ENCODE measurements at places on chromosomes 16 and 17. TPM values are rescaled to one million over a fixed set of nuclear protein-coding genes. Genes with fewer than 3 reads are reported as not detected.

GRCh38 chr17:79019632-79020584, 4.1 kb upstream of the C1QTNF1 start:
- no peaks in the 10 kb centered on the region for H3K36me3 ChIP-seq
- H3K4me3 ChIP-seq = no peak overlapping the region
- H3K27me3 ChIP-seq = peaks cover 42% of the 10 kb centered on the region
- no peak for DNase-seq
- peaks cover 7% of the 10 kb centered on the region for H3K4me1 ChIP-seq

DNA sequence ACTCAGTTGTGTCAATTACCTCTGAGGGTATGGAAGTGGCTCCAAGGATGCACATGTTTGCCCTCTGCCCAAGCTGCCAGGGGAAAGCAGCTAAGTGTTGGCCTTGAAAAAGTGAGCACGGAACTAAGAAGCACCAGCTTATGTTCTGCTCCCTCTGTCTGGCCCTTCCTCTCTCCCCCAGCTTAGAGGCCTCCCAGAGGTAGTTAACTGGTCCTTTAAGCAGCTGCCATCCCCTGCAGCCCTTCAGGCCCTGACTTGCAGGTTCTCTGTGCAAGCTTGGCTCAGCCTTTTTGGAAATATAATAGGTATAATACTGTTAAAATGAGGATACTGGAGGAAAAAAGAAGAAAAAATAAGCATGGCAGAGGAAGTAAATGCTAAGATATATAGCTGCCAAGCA, 7.0 kb upstream of the UBE2Z start:
- no peaks in the 10 kb centered on the region for H3K4me1 ChIP-seq
- no peak for DNase-seq
- peaks cover 4% of the 10 kb centered on the region for H3K36me3 ChIP-seq
- no peak overlapping the region for H3K27ac ChIP-seq

DNA sequence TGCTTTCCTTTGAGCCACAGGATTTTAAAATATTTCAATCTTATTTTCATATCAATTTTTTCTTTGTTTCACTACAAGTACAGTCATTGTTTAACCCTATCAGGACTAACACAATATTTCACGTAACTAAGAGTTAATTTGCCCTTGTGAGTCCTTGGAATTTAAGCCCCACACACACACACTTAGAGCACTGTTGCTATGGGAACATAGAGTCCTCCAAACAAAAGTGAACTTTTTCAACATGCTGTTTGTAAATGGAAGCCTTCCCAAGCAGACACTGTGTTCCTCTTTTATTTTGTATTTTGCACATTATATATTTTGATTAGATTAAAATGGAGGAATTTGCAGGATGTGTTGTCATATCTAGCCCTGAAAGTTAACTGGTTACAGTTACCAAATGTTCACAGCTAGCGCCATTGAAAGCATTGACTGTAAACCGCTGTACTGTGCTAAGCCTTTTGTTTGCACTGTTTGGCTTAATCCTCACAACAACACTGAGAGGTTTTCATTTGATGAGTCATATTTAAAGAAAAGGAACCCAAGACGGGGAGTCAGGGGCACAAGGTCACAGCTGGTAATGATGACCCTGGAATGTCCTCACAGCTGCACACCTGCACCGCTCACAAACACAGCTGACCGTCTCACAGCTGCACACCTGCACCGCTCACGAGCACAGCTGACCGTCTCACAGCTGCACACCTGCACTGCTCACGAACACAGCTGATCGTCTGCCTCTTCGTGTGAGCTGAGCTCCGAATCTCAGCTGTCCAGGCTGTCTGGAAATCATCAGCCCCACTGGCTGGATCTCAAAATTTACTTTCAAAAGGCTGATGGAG, 6.3 kb downstream of the HSBP1 start:
- H3K4me3 ChIP-seq = no peak overlapping the region
- DNase-seq = no peak
- H3K36me3 ChIP-seq = peaks cover 23% of the 10 kb centered on the region
- H3K27me3 ChIP-seq = no peaks in the 10 kb centered on the region
- peaks cover 33% of the 10 kb centered on the region for H3K4me1 ChIP-seq
- H3K27ac ChIP-seq = peak overlapping the region; percentile 50

- no peak for DNase-seq
- H3K36me3 ChIP-seq = peaks cover 3% of the 10 kb centered on the region
- H3K4me3 ChIP-seq = no peak overlapping the region
- H3K4me1 ChIP-seq = no peaks in the 10 kb centered on the region
Observed at GRCh38 chr16:66919569-66920298, 1.0 kb upstream of the CDH16 start.

DNA sequence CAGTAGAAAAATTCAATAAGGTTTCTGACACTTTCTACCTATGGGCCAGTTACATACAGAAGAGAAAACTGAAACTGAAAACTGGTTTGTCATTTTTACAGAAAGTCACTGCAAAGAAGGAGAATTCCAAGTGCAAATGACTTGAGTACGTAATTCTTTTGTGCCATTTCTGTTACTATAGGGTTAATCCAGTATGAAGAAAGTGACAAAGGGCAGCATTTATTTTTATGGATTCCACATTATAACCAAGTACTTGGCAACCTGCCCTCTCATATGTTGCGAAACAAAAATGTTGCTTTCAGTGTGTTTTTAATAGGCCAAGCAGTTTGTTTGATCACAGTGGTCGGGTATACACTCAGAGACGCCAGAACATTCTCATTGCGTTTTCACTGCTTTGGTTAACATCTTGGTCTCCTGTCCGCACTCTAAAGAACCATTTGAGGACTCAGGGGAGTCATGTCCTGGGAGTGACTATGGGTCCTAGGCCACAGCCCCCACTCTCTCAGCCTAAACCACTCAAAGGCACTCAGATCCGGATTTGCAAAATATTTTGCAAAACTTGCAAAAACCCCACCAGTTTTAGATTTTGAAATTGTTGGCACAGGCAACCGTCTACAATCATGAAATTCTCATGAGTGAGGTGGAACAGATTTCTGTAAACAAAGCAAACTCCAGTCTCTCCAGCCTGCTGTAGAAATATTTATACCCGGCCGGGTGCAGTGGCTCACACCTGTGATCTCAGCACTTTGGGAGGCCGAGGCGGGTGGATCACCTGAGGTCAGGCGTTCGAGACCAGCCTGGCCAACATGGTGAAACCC, 15.4 kb upstream of the HELZ start:
- H3K4me1 ChIP-seq = peaks cover 12% of the 10 kb centered on the region
- H3K4me3 ChIP-seq = no peak overlapping the region
- no peak for DNase-seq
- H3K27ac ChIP-seq = peak overlapping the region; percentile 44
- no peaks in the 10 kb centered on the region for H3K36me3 ChIP-seq
- H3K27me3 ChIP-seq = no peaks in the 10 kb centered on the region

DNA sequence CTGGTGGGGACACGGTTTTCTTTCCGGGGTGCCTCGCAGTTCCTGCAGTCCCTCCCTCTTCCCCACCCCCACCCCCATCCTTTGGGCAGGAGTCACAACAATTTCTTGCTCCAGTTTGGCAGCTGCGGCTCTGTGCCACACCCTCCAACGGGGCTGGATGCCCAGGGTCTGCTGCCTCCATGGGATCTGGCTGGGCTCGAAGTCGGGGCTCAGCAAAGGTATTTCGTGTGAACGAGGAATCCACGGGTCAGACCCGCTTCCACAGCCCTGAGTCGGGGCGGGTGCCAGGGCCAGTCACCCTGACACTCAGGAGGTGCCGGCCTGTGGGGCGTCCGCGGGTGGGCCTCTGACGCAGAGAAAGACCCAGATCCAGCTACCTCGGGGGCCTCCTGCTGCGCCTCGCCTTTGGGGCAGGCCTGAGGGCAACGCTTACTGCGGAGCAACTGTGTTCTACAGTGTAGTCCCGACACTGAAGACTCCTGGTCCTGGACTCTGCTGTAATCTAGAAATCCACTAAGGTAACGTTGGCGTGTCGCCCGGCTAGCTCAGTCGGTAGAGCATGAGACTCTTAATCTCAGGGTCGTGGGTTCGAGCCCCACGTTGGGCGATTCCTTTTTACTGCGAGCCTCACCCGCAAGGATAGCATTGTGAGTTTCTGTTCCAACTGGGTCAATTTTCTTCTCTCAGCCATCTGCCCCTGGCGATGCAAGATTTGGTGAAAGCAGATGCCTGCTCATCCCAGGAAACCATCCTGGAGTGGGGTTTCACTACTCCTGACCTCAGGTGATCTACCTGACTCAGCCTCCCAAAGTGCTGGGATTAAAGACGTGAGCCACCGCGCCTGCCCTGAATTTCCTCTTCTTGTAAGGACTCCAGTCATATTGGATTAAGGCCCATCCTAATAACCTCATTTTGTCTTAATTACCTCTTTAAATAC, 12.6 kb upstream of the OR1F1 start:
- H3K27ac ChIP-seq = no peak overlapping the region
- no peak for DNase-seq
- H3K27me3 ChIP-seq = peaks cover 93% of the 10 kb centered on the region
- H3K4me1 ChIP-seq = peaks cover 9% of the 10 kb centered on the region
- no peaks in the 10 kb centered on the region for H3K36me3 ChIP-seq
- peak overlapping the region; percentile 34 for H3K4me3 ChIP-seq

DNA sequence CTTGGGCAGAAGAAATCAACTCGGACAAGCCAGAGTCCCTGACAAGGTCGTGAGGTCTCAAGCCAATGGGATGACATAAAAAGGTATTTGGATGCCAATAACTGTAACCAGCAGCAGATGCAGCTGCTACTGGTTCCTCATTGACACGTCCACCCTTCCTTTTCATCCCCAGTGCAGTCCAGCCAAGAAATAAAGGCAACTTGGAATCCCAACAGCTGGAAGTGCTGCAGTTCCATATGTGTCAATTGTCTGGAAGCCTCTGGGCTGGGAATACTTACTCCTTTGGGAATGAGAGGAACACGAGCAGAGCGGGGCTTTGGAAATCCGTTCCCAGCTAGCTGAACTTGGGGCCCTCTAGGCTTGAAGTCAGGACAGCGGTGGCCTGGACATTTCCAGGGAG, 360.4 kb upstream of the ZFHX3 start:
- H3K4me3 ChIP-seq = no peak overlapping the region
- H3K4me1 ChIP-seq = peaks cover 14% of the 10 kb centered on the region
- no peak overlapping the region for H3K27ac ChIP-seq
- no peaks in the 10 kb centered on the region for H3K36me3 ChIP-seq

- H3K4me3 ChIP-seq = peak overlapping the region; percentile 43
- H3K27me3 ChIP-seq = peaks cover 7% of the 10 kb centered on the region
- H3K27ac ChIP-seq = peak overlapping the region; percentile 80
Observed at GRCh38 chr16:78297066-78297666, 197.7 kb downstream of the WWOX start.

DNA sequence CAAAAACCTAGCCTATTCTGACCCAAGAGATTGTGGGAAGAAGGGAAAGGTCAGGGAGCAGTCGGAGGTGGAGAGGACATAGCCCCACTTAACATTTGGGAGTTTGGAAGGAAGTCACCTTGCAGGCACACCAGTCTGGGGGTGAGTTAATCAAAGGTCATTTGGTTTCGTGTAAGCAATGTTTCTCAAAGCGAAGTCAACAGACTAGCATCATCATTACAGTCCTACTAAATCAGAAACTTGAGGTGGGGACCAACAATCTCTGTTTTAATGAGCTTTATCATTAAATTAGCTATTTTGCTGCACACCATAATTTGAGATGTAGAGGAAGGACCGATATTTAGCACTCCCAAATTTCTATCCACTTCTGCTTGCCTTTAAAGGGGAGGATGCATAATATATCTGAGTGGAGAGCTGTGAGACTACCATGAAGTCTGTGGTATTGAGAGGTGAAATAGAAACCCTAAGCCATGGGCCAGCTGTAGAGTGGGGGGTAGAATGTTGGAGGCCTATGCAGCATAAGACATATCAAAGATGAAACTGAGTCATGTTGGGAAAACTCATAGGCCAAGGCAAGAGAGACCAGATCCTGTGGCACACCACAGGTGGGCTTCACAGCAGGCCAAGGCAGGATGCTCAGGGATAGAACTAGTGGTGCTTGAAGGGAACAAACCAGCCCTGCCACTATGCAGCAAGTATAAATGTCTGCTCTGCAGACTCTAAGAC, 141.7 kb upstream of the ANKFN1 start:
- H3K27ac ChIP-seq = no peak overlapping the region
- no peaks in the 10 kb centered on the region for H3K36me3 ChIP-seq
- peaks cover 5% of the 10 kb centered on the region for H3K4me1 ChIP-seq

GRCh38 chr17:46158323-46159296, 34.6 kb downstream of the KANSL1 start:
- peak overlapping the region; percentile 9 for H3K4me3 ChIP-seq
- H3K36me3 ChIP-seq = peaks cover 19% of the 10 kb centered on the region
- DNase-seq = no peak
- H3K27me3 ChIP-seq = no peaks in the 10 kb centered on the region
- H3K4me1 ChIP-seq = peaks cover 61% of the 10 kb centered on the region
- peak overlapping the region; percentile 73 for H3K27ac ChIP-seq

DNA sequence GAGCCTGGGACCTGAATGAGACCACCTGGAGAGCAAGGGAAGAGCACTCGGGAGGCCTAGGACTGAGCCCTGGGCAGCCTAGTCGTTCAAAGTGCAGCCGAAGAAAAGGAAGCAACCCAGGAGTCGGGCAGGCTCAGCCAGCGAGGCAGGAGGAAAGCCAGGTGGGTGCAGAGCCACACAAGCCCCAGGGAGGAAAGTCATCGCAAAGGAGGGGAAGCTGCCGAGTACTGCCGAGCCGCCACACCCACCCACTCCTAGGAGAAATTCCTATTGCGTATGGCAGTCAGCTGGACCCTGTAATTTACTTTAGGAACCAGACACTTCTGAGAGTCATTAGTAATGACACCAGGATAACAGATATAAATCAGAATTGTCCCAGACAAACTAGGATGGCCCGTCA, 187.6 kb downstream of the KATNIP start:
- H3K4me1 ChIP-seq = peaks cover 28% of the 10 kb centered on the region
- no peak for DNase-seq
- H3K27ac ChIP-seq = peak overlapping the region; percentile 76
- peaks cover 36% of the 10 kb centered on the region for H3K36me3 ChIP-seq
- no peak overlapping the region for H3K4me3 ChIP-seq
- no peaks in the 10 kb centered on the region for H3K27me3 ChIP-seq

- H3K4me1 ChIP-seq = peaks cover 56% of the 10 kb centered on the region
- H3K4me3 ChIP-seq = peak overlapping the region; percentile 91
- H3K36me3 ChIP-seq = peaks cover 26% of the 10 kb centered on the region
Observed at GRCh38 chr17:48593840-48594537, 410 bp upstream of the HOXB5 start.

- H3K4me3 ChIP-seq = no peak overlapping the region
- no peak overlapping the region for H3K27ac ChIP-seq
- H3K4me1 ChIP-seq = no peaks in the 10 kb centered on the region
- no peaks in the 10 kb centered on the region for H3K36me3 ChIP-seq
Observed at GRCh38 chr16:27839419-27839818, 224.1 kb downstream of the GSG1L start.

- H3K4me1 ChIP-seq = peaks cover 10% of the 10 kb centered on the region
- peak overlapping the region; percentile 98 for H3K27ac ChIP-seq
- no peaks in the 10 kb centered on the region for H3K27me3 ChIP-seq
Observed at GRCh38 chr17:18257982-18258355, 569 bp downstream of the FLII start.

- no peak overlapping the region for H3K27ac ChIP-seq
- H3K4me1 ChIP-seq = no peaks in the 10 kb centered on the region
- no peak overlapping the region for H3K4me3 ChIP-seq
Observed at GRCh38 chr17:50190603-50191358, 10.7 kb downstream of the COL1A1 start.

GRCh38 chr16:76955629-76956028, 235.4 kb upstream of the MON1B start:
- peaks cover 4% of the 10 kb centered on the region for H3K27me3 ChIP-seq
- no peak overlapping the region for H3K27ac ChIP-seq
- H3K4me3 ChIP-seq = no peak overlapping the region
- no peak for DNase-seq

Gene PDILT
- not detected for total RNA-seq

Gene PHF23
- total RNA-seq = 42.8 TPM

Gene TMEM238L
- total RNA-seq = not detected

Gene ERN2
- total RNA-seq = 3.1 TPM

Gene SMURF2
- total RNA-seq = 26.6 TPM

Gene CSNK1D
- 184 TPM for total RNA-seq

Gene ABCA5
- total RNA-seq = 14.6 TPM

Gene RAB11FIP3
- total RNA-seq = 43.4 TPM
